Hematopoietic multipotent progenitor cell treated with erythropoietin and hydrocortisone succinate and interleukin-3 and kit ligand, for 17 days (in vitro differentiated cells): ENCODE measurements at places on chromosomes 6 and 20.

DNA sequence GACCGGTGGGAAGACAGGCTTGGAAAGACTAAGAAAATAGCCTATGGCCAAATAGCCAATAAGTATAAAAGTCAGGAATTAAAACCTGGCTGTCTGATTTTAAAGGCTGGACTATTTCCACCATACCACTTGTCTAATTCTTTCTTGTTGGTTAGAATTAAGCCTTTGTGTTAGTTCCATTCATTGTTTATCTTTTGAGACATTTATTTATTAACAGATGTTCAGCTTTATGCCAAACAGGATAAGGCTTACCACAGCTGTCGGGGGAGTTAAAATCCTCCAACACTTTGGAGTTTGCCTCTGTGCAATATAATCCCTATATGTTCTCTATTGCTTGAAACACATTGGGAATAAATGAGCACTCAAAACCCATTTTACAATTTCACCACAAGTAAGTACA lies 208.3 kb downstream of the TMEM200A start:
- DNase-seq, result no peak

DNA sequence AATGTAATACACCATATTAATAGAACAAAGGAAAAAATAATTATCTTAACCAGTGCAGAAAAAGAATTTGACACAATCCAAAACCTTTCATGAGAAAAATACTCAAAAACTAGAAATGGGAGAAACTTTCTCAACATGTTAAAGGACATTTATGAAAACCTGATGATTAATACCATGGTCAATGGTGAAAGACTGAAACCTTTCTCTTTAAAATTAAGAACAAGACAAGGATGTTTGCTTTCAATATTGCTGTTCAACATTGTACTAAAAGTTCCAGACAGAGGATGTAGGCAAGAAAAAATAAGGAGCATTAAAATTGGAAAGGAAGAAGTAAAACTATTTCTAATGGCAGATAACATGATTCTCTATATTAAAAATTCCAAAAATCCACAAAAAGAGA lies 981.3 kb upstream of the FLRT3 start:
- no peak for DNase-seq

DNA sequence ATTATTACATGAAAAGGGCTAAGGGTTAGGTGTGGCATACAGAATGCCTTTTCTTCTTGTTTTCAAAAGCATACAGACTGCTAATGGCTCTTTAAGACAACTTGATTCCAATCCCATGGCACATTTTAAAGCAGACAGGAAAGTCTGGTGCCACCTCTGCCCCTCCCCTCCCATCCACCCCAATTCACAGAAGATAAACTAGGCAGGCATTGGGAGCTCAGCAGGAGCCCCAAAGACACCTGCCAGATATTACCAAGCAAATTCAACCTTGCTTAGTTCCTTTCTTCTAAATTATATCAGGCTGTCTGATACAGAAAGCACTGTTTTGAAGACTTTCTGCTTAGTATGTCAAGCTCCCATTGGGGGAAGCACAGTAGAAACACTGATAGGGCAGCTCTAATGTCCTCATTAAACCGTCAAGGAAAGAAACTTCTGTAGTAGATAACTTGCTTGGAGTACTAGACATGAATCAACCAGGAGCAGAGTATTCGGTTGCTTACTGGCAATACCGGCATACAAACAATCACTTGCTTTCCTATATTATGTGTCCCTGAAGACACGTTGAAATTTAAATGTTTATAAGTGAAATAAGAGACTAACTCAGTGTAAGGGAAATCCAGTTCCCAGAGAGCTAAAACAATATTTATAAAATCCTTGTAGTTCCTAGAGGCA lies 13.0 kb downstream of the SESN1 start:
- DNase-seq, result no peak

GRCh38 chr6:45727819-45728449 lies 287.7 kb downstream of the CLIC5 start:
- no peak for DNase-seq

DNA sequence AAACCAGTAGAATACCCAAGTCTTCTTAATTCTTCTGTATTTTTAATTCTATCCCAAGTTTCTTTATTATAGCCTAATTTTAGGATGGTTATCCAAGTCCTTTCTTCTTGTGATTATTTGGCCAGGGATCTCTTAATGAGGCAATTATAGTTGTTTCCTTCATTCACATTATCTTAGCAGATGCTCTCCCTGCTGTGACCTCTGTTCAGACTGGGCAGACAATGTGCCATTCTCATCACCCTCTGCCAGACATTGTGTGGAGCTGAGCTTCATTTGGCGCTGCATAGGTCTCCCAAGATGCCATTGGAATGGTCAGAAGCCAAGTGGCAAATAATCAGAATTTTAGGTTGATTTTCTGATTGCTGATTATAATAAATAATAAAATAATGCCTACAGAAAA lies 79.4 kb downstream of the LIN28B start:
- no peak for DNase-seq

DNA sequence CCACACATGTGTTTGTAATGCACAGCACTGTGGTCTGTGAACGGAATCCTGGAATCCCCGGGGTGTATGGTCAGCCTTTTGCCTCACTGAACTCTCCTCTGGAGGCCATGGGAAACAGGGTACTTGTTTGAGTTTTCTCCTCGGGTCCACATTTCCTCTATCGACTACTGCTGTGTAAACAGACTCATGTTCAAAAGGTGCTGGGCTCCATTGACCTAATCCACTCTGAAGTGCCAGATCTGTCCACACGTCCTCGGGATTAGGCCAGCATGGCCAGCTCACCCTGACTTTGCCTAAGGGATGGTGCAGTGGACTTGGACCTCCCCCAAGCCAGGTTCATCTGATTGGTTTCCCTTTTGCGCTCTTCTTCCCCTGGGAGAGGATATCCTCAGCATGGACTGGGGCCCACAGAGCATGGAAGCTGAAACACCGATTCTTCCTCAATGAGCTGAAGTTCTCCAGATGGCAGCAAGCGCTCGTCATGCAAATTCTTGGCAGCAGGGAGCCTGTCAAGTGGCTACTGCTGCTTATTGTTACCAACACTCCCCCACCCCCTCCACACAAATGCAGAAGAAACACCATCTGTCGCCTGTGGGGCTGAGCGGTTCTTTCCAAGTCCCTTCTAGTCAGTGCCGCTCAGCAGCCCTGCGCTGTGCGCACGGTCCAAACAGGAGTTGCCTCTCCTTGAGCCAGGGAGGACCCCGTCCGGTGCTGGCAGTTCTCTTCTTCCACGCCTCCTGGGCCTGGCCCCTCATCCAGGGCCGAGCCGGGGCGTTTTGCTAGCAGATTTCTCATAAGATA lies 292.6 kb upstream of the MARCKS start:
- DNase-seq, result no peak

GRCh38 chr6:16805243-16805950 lies 44.1 kb upstream of the ATXN1 start:
- DNase-seq, result no peak

- no peak for DNase-seq
These were observed 879 bp downstream of the MEP1A start for GRCh38 chr6:46794068-46794467.

GRCh38 chr6:2862712-2863181 lies 21.1 kb upstream of the SERPINB1 start:
- DNase-seq, result no peak

- DNase-seq, result no peak
These were observed 183.3 kb upstream of the BTBD3 start for GRCh38 chr20:11734431-11734830.

- DNase-seq, result no peak
These were observed 99.8 kb upstream of the MLN start for GRCh38 chr6:33903579-33903978.

- DNase-seq, result no peak
These were observed 642.6 kb downstream of the KIF16B start for GRCh38 chr20:15930311-15931305.

- no peak for DNase-seq
These were observed 171.7 kb downstream of the HIVEP2 start for GRCh38 chr6:142773324-142773723.

DNA sequence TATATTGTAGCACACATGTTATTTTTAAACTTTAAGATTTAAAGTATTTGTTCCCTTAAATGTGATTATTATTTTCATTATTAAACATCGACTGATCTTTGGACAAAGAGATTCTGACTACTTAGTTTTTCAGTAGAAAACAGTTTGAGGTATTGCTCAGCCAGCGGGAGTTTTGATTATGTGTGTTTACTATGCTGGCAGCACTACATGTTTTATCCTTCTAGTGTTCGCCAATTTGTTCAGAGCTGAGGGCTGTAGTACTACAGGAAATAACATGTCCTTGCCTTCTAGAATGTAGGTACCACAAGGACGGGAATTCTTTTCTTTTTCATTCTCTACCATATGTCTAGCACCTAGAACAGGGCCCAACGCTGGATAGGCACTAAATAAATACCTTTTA lies 11.1 kb upstream of the LCA5 start:
- no peak for DNase-seq

DNA sequence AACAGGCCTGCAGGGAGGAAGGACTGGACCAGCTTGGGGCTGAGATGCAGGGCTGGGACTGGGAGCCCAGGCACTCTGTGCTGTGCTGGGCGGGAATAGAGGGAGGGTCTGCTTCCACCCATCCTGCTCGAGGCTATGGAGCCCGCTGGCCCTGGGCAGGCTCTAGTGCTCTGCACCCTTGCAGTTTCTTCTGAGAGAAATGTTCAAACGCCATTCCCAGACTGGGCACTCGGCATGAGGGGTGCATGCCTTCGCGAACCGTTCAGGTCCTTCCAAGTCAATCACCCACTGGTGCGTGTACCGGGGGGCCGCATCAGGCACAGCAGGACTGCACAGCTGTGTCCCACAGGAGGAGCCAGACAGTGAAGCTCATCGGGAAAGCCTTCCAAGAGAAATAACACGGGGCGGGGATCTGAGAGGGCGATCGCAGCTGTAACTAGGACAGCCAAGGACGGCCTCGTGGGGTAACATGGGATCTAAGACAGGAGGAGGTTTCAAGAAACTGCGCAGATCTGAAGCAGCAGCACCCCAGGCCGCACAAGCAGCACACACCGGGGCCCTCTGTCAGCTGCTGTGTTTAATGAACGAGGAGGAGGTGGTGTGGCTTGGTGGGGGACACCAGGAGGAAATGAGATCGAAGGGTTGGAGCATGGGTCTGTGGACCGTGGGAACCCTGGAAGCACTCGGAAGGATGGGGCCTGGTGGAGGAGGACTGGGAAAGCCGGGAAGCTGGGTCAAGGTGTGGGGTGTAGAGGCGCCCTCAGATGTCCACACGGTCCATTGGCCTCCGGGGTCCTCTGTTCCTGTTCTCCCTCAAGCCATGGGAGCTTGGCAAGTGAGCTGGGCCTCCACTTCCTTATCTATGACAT lies 26.1 kb upstream of the PYGB start:
- no peak for DNase-seq

DNA sequence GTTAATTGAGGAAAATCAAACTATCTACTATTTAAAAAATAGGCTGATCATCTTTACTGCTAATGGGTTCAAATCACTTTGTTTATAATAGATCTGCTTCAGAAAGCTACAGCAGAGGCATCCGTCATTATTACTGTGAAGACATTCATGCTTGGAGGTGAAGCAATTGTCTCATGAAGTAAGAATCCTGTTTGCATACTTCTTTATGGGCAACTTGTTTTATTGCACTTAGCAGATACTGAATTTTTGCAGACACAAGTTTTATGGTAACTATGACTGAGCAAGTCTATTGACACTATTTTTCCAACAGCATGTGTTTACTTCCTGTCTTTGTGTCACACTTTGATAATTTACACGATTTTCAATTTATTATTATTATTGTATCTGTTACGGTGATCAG lies 573.9 kb downstream of the RFPL4B start:
- DNase-seq, result no peak

GRCh38 chr6:157383471-157383870 lies 2.5 kb downstream of the ZDHHC14 start:
- peak; percentile 19 for DNase-seq

DNA sequence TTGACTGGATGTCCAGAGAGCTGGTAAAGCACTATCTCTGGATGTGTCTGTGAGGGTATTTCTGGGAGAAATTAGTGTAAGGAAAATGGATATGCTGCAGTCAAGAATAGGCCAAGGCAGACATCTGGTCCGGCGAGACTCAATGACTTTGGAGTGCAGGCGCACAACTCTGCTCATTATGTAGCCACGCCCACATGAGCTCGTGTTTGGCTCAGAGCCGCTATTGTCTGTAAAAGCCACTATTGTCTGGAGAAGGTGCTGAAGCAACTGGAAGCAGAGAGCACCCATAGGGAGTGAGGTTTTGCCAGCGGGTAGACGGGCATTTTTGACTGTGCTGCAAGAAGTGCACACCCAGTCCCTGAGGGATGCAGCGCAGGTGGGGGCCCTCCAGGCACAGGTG lies 305.0 kb upstream of the POU3F2 start:
- no peak for DNase-seq

DNA sequence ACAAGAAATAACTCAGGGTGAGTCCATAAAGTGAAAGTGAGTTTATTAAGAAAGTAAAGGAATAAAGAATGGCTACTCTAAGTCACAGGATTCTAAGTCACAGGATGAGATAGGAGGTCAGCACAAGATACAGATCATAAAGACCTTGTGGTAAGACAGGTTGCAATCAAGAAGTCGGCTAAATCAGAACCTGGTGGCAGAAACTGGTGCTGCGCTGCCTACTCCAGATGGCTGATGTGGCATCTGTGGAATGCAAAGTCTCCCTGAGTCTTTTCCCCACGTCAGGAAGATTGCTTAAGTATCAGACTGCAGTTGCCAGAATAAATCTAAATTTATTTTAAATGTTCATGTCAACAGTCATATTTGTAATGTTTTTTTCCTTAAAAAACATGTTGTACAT lies 10.7 kb upstream of the KCNK15 start:
- no peak for DNase-seq

DNA sequence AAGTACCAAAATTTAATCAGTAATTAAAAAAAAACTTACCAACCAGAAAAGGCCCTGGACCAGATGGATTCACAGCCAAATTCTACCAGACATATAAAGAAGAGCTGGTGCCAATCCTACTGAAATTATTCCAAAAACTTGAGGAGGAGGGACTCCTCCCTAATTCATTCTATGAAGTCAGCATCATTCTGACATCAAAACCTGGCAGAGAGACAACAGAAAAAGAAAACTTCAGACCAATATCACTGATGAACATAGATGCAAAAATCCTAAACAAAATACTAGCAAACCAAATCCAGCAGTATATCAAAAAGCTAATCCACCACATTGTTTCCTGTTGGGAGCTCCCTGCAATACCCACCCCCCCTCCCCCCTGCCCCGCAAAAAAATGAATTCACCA lies at the start of gene WFDC11:
Gene WFDC11 (minus strand): TSS at position 101 of the 400 bp plus-strand sequence. CDS start 19,639 bp downstream, outside the sequence.
- no peak for DNase-seq

DNA sequence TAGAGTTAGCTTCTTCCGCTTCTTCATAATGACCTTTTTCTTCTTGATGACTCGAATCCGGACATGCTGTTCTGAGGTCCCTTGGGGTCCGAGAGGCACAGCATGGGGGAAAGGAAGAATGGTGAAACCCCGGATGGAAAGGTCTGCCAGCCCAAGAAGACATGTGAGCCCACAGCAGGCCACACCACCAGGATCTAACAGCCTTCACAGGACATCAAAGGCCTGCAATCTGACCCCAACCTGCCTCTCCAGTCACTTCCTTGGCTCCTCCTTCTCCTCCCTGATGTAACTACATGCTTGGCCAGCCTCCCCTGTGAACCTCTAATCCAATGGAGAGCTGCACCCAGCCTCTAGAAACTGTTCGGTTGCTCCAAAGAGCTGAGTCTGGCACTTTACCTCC lies 1.6 kb downstream of the CPXM1 start:
- no peak for DNase-seq

GRCh38 chr6:15553736-15554294 lies 109.0 kb downstream of the DTNBP1 start:
- DNase-seq, result no peak
